ENCODE measurements at places on chromosomes 6 and 20. TPM values are rescaled to one million over a fixed set of nuclear protein-coding genes. Genes with fewer than 3 reads are reported as not detected.

The BPI gene
- total RNA-seq, result not detected

The NKAIN2 gene
- not detected for total RNA-seq

The BMP7 gene
- not detected for total RNA-seq

The ZNF292 gene
- total RNA-seq, result 14.8 TPM

The MYCT1 gene
- total RNA-seq, result 148 TPM

All from pulmonary artery endothelial cell (primary cell).